ENCODE measurements at places on chromosomes 16 and 17.

GRCh38 chr16:1458977-1459341, 14.6 kb upstream of the CCDC154 start:
- no peak for DNase-seq

GRCh38 chr17:50206604-50207293, 5.3 kb upstream of the COL1A1 start:
- DNase-seq: peak; percentile 65

DNA sequence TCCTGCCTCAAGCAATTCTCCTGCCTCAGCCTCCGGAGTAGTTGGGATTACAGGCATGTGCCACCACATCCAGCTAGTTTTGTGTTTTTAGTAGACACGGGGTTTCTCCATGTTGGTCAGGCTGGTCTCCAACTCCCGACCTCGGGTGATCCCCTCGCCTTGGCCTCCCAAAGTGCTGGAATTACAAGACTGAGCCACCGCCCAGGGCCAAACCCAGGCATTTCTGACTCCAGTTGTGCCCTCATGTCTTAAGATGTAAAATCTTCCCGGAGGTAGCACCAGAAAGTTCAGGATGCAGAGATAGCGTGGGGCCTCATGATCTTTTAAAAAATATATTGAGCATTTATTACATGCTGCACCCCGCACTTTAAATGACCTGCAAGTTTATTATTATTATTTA, 12.8 kb upstream of the SMG1 start:
- no peak for DNase-seq

DNA sequence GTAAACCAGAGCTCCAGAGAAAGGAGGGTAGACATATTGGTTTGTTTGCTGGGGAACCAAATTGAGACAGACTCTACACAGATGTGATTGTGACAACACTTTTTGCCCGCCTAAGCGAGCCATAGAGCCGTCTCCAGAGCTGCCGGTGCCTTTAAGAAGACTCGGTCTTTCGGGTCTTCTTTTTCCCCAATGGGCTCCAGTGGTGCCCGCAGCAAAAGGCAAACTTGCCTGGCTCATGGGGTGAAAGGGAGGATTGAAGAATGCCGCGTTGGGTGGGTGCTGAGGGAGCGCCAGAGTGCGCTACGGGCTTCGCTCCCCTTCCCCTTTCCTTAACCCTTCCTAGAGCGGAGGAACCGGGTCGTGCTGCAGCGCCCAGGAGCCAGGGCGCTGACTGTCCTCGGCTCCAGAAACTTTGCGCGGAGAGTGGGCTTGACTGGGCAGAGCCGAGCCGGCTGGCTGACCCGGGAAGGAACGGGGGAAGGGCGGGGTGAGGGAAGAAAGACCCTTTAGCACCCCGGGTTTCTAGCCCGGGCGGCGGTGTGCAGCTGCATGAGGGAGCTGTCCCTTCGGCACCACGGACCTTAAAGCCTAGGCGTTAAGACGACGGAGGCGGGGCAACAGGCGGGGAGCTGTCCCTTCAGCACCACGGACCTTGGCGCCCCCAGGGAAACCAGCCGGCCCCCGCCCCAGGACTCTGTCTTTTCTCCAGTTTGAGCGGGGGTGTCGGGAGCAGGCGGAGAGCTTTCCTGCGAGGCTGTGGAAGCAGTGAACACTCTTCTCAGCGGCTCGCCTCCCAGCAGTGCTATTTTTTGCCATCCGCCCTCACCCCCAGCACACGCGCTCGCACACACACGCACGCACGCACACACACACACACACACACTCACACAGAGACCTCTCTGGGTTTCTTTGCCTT, at the start of gene CACNG3:
CACNG3 (plus strand) TSS at position 880 of the 916 bp plus-strand sequence. CDS start 420 bp downstream, outside the sequence.
- DNase-seq: peak; percentile 11

- no peak for DNase-seq
Observed at GRCh38 chr16:35734728-35735402, 2275.5 kb downstream of the TP53TG3F start.

DNA sequence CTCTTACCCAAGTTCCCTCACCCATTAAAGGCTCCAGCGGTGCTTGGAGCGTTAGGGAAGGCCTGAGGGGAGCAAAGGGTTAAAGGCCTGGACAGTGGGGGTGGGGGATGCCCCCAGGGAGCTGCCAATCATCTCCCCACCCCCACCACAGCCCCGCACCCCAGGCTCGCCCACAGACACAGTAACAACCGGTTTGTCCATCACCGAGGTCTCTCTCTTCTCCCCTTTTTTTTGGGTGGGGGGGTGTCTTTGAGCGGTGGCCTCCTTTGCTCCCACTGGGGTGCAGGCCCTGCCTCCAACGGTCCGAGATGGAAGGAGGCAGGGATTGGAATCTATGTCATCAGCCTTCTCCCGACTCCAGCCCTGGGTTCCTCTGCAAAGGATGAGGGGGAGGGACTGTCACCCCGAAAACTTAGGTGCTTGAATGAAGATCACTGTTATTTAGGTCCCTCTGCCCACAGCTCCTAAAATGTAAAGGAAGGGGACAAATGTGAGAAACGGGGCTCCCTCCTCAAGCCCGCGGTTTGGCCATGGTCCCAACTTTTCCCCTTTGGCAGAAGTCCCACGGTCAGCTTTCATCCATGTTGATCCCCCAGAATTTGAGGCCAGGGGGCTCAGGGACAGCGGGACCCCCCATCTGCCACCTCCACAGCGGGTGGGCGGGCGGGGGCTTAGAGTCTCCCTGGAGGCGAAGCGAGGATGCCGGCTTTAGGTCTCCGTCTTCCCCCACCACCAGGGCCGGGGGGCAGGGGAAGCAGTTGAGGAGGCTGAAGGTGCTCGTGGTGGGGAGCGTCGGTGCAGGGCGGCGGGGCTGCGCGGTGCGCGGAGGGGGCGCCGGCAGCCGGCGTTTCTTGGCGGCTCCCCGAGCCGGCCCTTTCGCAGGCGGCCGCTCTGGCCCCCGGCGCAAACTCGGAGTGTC, 1.7 kb downstream of the EPOP start:
- no peak for DNase-seq

DNA sequence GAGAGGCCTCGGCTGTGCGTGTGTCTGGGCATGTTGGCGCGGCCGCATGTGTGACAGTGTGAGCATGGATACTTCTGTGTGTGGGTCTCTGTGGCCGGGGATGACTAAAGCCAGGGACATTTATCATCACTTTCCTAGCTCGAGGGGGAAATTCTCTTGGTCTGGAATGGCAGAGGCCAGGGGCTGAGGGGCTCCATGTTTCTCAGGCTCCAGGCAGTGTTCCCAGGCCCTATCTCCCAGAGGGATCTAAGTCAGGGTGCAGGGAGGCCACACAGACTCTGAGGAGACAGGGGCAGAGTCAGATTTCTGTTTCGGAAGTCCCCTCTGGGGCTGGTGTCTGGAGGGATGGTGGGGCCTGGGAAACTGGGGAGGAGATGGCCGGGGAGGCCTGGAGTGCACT, 23.7 kb upstream of the SPNS2 start:
- no peak for DNase-seq

Data from choroid plexus epithelial cell (primary cell).